ENCODE measurements at places on chromosomes 3 and 15.

GRCh38 chr3:169260296-169260695, 403.2 kb downstream of the MECOM start:
- no peak for DNase-seq

DNA sequence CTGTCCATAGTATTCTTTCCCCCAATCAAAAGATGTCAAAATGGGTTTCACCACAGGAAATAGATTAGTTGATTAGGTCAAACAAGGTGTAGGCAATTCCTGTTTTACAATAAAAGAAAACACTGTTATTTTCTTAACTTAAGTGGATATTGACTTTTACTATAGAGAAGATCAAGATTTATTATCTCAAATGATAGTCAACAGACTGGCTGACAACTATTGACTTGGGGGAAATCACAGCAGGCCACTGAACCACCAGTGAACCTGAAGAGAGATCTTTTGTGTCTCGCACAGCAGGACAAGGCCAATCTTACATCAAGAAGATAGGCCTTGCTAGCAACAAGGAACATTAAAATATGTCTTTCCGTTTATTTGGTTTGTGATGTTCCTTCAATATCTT, 1187.6 kb downstream of the SI start:
- DNase-seq = no peak

DNA sequence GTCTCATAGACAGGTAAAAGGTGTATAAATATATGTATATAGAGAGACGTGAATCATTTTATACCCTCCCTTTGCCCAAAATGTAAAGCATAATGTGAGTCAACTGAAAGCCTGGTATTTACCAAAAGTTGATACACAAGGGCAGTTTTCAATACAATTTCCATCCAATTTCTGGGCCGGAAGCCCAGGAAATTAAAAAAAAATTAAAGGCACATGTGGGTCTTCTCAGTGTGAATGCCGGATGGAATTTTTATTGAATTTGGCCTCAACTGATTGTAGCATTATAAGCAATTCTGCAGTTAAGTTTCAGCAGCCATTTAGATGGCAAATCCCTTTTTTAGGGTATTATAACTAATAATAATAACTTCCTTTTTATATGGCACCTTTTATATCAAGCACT, 3.3 kb upstream of the CNTN3 start:
- no peak for DNase-seq

GRCh38 chr3:45043728-45044299, 17.7 kb downstream of the CLEC3B start:
- no peak for DNase-seq

DNA sequence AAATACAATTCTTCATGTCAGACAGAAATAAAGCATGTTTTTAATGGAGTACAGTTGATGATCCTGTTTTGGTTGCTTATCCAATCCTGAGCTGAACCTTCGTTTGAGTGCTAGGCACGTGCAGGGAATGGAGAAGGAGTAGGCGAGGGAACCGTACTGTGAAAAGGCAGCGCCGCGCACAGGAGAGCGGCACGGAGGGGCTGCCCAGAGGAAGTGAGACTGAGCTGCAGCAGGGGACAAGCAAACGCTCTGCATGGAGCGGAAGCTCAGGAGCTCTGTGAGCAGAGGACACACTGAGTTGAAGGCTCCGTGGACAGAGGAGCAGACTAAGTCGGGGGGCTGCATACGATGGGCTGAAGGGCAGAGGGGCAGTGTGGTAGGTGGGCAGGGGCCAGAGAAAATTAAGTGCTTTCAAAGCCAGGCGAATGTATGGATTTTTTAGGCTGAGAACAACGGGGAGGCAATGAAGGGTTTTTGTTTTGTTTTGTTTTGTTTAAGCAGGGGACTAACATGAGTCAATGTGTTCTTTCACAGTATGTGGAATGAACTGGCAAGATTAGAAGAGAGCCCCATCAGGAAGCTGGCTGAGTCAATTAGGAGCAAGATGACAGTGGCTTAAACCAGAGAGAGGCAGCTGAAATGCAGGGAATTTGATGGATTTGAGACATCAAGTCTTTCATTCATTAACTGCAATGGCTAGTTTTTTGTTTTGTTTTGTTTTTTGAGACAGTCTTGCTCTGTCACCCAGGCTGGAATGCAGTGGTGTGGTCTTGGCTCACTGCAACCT, 23.8 kb upstream of the TM2D3 start:
- no peak for DNase-seq

DNA sequence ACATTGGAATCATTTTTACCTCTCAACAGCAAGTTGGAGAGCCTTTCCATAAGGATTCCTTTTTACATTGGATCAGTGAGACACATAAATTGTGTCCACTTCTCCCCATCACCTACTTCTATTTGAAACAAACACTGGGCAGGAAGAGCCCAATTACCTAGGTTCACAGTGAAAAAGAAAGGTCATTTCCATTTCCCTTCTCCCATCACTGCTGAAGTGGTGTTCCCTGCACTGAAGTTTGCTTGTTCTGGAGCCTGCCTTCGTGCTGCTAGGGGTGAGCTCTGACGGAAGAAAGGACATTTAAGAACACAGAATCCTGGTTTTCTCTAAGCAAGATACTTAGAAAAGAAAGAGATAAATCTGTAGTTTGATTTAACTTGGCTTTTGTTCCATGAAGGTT, 123.8 kb upstream of the ZBTB20 start:
- DNase-seq = no peak

- DNase-seq = no peak
Observed at GRCh38 chr3:101531473-101532086, 18.6 kb upstream of the SENP7 start.

DNA sequence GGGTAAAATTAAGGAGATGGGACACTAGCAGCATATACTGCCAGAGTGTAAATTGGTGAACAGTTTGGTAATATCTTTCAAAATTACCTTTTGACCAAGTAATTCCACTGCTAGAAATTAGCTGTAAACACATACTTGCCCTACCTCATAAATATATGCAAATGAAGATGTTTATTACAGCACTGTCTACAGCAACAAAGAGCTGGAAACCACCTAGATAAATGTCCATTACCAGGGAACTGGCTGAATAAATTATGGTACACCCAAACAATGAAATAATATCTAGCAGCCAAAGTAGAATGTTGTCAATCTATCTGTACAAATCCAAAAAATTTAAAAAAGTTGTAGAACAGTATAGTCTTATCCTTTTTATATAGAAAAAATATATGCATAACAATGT, 105.9 kb upstream of the FAM3D start:
- no peak for DNase-seq

- no peak for DNase-seq
Observed at GRCh38 chr3:137035631-137036030, 77.8 kb downstream of the IL20RB start.

GRCh38 chr3:106691476-106691875, 685.8 kb upstream of the CCDC54 start:
- DNase-seq = no peak

- DNase-seq = no peak
Observed at GRCh38 chr3:14991818-14992612, 44.6 kb downstream of the NR2C2 start.

DNA sequence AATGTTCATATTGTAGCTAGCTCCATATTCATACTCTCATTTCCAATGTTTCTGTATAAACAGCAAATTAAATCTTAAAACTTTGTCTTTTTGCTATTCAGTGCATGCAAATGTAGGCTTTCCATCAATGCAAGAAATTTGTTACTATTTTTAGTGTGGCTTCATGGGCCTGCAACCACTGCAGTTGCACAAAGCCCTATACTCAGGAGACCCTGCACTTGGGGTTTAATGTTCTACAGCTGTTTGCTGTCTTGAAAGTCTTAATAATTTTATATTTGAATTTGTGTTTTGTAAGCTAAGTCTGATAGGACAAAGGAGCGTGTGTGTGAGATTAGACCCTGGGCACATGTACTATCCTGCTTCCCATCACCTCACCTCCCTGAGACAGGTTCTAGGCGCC, 9.6 kb downstream of the PYDC2 start:
- no peak for DNase-seq

DNA sequence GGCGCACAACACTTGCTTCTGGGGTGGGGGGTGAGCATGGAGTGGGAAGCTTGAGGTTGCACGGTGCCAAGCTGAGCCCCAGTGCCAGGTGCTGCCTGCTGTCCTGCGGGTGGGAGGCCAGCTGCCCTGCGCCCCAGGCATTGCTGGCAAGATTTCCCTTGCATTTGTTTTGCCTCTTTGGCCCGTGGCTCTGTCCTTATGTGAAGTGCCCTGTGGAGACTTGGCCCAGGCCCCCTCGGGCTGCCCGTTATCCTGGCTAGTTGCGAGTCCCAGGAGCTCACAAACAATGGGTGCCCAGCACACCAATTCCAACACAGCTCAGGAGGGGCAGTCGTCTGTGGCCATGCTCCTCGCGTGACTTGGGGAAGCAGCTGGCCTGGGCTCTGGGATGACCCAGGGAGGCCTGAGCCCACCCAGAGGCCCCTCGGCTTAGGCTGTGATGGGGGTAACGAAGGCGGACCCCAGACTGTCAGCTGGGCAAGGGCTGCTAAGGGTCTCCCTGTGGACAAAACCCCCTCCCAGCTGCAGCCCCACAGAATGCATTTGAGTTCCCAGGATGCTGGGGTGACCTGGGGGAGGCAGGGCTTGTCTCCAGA, 5.9 kb downstream of the C3orf22 start:
- DNase-seq = no peak

DNA sequence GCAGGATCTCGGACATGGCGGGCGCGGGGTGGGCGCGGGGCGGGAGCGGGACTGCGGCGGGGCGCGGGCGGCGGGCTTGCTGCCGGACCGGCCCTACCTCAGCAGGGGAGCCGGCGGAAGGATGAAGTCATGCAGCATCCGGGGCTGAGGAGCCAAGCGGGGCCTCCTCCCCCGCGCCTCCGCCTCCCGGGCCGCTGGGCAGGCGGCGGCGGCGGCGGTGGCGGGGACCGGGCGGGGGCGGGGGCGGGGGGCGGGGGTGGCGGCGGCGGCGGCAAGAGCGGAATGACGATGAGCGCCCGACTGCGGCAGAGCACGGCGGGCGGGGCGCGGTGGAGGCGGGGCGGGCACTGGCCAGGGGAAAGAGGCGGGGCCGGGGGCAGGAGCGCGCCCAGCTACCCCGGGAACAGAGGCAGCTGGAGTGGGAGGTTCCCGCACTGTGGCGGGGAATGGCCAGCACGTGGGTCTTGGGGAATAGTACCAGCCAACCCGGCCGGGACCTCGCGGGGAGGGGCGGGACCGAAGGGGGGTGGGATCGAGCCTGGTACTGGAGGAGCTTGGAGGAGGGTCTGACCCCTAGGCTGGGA, at the start of gene CAMK2N2:
Gene CAMK2N2, minus strand, starts transcription at position 284 of the 584 bp plus-strand sequence. Its CDS starts 268 bp downstream, at position 16.
- DNase-seq = no peak

Data from caudate nucleus (tissue), 63 donors.